ENCODE measurements at places on chromosomes 4 and X. TPM values are rescaled to one million over a fixed set of nuclear protein-coding genes. Genes with fewer than 3 reads are reported as not detected.

- H3K4me1 ChIP-seq, result peaks cover 60% of the 10 kb centered on the region
- DNase-seq, result no peak
- H3K27ac ChIP-seq, result no peak overlapping the region
- H3K4me3 ChIP-seq, result peak overlapping the region; percentile 95
- peaks cover 42% of the 10 kb centered on the region for H3K36me3 ChIP-seq
- H3K27me3 ChIP-seq, result peaks cover 9% of the 10 kb centered on the region
Measured at GRCh38 chr4:107718351-107718965, 1.6 kb downstream of the PAPSS1 start.

SPARCL1 gene
- total RNA-seq, result 3.3 TPM

DNA sequence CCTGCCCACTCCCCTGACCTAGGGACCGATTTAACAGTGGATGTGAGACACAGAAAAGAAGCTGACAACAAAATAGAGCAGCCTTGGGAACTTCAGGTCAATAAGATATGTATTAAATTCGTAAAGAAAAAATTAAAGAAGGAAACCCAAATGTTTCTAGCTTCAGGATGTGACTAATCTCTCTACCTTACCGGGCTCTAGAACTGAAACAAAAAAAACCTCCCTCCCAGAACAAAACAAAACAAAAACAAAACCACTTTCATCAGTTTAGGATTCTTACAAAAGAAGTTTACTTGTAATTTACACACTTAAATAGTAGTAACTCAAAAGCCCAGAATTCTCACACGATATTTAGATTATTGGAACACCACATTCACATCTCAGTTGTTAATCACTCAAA, 185.8 kb upstream of the RPS6KA3 start:
- no peaks in the 10 kb centered on the region for H3K4me1 ChIP-seq
- H3K27me3 ChIP-seq, result no peaks in the 10 kb centered on the region
- DNase-seq, result no peak
- no peaks in the 10 kb centered on the region for H3K36me3 ChIP-seq

- peaks cover 6% of the 10 kb centered on the region for H3K4me1 ChIP-seq
- peaks cover 4% of the 10 kb centered on the region for H3K36me3 ChIP-seq
- no peak for DNase-seq
Measured at GRCh38 chr4:52201715-52202114, 150.6 kb downstream of the SPATA18 start.

CRLF2 gene
- total RNA-seq, result not detected

DNA sequence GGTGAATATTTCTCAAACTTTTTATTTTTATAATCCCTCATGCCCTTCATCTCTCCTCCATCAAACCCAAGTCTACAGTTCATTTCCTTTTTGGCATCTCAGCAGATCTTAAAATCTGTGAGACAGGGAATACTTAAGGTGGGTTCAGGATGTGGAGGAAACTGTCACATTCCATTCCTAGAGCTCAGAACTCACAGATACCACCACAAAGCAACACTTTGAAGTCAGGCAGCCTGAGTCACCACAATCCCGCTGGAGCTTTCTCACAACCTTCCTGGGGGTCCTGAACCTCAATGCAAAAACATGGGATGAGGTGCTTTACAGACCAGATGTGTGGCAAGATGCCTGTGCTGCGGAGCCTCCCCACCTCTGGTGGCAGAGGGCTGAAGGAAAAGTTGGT, 63.2 kb downstream of the HHIP start:
- peaks cover 7% of the 10 kb centered on the region for H3K4me1 ChIP-seq
- no peak overlapping the region for H3K27ac ChIP-seq
- H3K27me3 ChIP-seq, result no peaks in the 10 kb centered on the region
- DNase-seq, result no peak
- no peaks in the 10 kb centered on the region for H3K36me3 ChIP-seq

OTC gene
- total RNA-seq, result not detected

- H3K4me3 ChIP-seq, result no peak overlapping the region
- peaks cover 6% of the 10 kb centered on the region for H3K4me1 ChIP-seq
- DNase-seq, result no peak
- no peaks in the 10 kb centered on the region for H3K27me3 ChIP-seq
- H3K27ac ChIP-seq, result no peak overlapping the region
Measured at GRCh38 chr4:89617317-89617716, 219.6 kb downstream of the SNCA start.

DNA sequence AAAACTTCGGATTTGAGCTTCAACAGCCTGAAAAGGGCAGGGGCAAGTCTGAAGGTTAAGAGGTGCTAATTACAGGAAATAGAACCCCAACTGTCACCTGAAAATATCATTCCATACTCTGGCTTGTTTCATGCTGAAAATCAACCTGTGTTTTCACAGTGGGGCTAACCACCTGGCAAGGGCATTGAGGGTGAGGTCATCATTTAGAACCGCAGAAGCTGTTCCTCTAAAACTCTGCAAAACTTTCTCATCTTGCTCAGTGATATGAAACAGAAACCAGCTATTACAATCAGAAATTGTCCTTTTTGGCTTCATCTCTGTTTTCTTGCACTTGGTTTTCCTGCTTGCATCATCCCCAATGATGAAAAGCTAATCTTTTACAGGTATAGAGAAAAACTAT, 247.6 kb downstream of the DCLK2 start:
- H3K4me1 ChIP-seq, result peaks cover 4% of the 10 kb centered on the region
- H3K4me3 ChIP-seq, result no peak overlapping the region
- DNase-seq, result no peak
- H3K36me3 ChIP-seq, result no peaks in the 10 kb centered on the region

DNA sequence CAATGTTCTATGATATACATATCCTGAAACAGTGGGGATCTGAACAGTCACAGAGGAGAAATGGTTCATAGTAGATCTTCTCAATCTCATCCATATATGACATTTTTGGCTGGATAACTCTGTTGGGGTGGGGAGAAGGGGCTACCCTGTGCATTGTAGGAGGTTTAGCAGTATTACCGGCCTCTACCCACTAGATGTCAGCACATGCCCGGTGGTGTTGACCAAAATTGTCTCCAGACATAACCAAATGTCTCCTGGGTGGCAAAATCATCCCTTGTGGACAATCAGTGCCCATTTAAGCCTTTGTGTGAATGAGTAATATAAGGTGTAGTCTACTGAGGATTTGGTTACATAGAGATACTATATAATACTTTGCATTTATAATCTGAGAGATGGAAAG, 89.9 kb downstream of the PLS3 start:
- H3K36me3 ChIP-seq, result no peaks in the 10 kb centered on the region
- no peak overlapping the region for H3K4me3 ChIP-seq
- H3K27ac ChIP-seq, result no peak overlapping the region
- DNase-seq, result peak; percentile 45

DNA sequence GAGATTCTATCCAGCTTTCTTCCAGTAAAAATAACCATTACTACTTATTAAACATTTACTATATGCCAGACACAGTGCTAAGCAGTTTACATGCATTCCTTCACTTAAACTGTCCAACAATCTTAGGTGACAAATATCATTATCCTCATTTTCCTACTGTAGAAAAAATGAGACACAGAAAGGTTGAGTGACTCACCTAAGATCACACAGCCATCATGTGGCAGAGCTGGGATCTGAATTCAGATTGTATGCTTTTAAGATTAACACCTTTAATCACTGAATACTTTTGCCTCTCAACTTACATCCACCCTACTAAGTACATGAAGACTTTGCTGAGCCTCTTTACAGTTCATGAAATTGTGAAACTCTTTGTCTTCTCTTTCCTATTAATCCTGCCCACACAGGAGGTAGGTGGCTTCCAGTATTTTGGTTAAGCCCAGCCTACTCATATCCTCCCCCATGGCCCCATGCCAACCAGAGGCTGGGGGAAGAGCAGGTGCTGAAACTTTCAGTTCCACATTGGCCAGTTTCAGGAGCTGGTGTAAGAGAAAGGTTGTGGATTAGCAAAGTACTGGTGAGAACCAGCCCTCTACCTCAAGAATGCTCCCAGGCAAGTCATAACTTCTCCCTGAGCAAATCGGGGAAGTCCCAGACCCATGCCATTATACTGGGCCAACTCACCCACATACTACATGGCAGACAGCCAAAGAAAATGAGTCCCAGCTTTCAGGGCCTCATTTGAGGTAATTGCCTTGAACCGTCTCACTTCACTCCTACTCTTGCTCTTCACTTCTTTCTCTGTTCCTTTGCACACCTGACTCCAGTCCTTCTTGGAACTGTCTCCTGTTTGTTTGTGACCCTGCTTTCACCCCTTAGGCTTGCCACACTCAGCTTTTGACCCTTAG, 211.1 kb downstream of the GUCY2F start:
- no peaks in the 10 kb centered on the region for H3K36me3 ChIP-seq
- DNase-seq, result no peak
- H3K4me3 ChIP-seq, result no peak overlapping the region
- H3K27ac ChIP-seq, result no peak overlapping the region
- peaks cover 8% of the 10 kb centered on the region for H3K27me3 ChIP-seq
- peaks cover 3% of the 10 kb centered on the region for H3K4me1 ChIP-seq

DNA sequence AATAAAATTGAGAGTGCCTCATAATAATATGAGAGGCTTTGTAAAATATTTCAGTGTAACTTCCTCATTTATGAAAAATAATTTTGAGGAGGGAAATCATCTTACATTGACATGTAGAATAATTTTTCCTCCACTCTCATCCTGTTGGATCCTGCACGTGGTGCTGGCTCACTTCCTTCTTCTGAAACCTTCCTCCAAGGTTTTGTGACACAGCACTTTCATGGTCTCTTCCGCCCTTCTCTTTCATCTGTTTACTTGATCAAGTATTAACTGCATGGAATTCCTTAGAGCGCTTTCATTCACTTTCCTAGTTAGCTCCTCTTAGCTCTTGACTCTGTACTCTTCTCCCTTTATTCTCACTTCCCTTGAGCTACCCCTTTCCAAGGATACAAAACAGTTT, 246.5 kb downstream of the RAPGEF2 start:
- H3K4me3 ChIP-seq, result no peak overlapping the region
- no peak for DNase-seq
- no peaks in the 10 kb centered on the region for H3K4me1 ChIP-seq
- peaks cover 51% of the 10 kb centered on the region for H3K36me3 ChIP-seq
- H3K27me3 ChIP-seq, result peaks cover 3% of the 10 kb centered on the region
- peak overlapping the region; percentile 37 for H3K27ac ChIP-seq

DNA sequence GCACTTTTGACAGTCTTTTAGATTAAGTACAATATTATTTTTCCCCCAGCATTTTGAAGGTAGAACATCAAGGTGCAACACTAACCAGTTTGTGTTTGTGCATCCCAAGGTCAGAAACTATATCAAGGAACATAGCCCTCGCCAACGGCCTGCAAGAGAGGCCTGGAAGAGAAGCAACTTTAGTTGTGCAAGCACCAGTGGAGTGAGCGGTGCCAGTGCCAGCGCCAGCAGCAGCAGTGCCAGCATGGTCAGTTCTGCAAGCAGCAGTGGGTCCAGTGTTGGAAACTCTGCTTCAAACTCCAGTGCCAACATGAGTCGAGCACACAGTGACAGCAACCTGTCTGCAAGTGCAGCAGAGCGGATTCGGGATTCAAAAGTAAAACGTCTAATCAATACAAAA, 21.7 kb downstream of the FAM199X start:
- peaks cover 6% of the 10 kb centered on the region for H3K36me3 ChIP-seq
- DNase-seq, result no peak
- no peaks in the 10 kb centered on the region for H3K4me1 ChIP-seq

- peaks cover 16% of the 10 kb centered on the region for H3K36me3 ChIP-seq
- no peak for DNase-seq
- H3K4me1 ChIP-seq, result peaks cover 23% of the 10 kb centered on the region
- peak overlapping the region; percentile 81 for H3K27ac ChIP-seq
- peak overlapping the region; percentile 10 for H3K4me3 ChIP-seq
Measured at GRCh38 chr4:101020956-101021355, 326.4 kb downstream of the PPP3CA start.

GRCh38 chr4:26812049-26812714, 48.5 kb upstream of the STIM2 start:
- peaks cover 6% of the 10 kb centered on the region for H3K27me3 ChIP-seq
- peaks cover 39% of the 10 kb centered on the region for H3K4me1 ChIP-seq
- peaks cover 3% of the 10 kb centered on the region for H3K36me3 ChIP-seq

GRCh38 chr4:100742045-100742444, 224.2 kb upstream of the EMCN start:
- no peaks in the 10 kb centered on the region for H3K36me3 ChIP-seq
- H3K27me3 ChIP-seq, result no peaks in the 10 kb centered on the region

GRCh38 chr4:153409412-153409811, 56.7 kb upstream of the TMEM131L start:
- no peaks in the 10 kb centered on the region for H3K27me3 ChIP-seq
- H3K27ac ChIP-seq, result no peak overlapping the region

GRCh38 chr4:56739066-56739777, 58.1 kb upstream of the HOPX start:
- no peak overlapping the region for H3K27ac ChIP-seq
- H3K4me1 ChIP-seq, result no peaks in the 10 kb centered on the region
- no peak for DNase-seq
- no peaks in the 10 kb centered on the region for H3K36me3 ChIP-seq

NWD2 gene
- total RNA-seq, result not detected

GRCh38 chr4:61772126-61772525, 572.0 kb downstream of the ADGRL3 start:
- H3K36me3 ChIP-seq, result no peaks in the 10 kb centered on the region
- peaks cover 5% of the 10 kb centered on the region for H3K27me3 ChIP-seq
- H3K4me1 ChIP-seq, result peaks cover 42% of the 10 kb centered on the region
- H3K27ac ChIP-seq, result no peak overlapping the region

GLUD2 gene
- 0.46 TPM for total RNA-seq

- no peaks in the 10 kb centered on the region for H3K36me3 ChIP-seq
- H3K4me1 ChIP-seq, result no peaks in the 10 kb centered on the region
- no peak overlapping the region for H3K27ac ChIP-seq
Measured at GRCh38 chrX:40748977-40749376, 13.6 kb upstream of the MED14 start.

DNA sequence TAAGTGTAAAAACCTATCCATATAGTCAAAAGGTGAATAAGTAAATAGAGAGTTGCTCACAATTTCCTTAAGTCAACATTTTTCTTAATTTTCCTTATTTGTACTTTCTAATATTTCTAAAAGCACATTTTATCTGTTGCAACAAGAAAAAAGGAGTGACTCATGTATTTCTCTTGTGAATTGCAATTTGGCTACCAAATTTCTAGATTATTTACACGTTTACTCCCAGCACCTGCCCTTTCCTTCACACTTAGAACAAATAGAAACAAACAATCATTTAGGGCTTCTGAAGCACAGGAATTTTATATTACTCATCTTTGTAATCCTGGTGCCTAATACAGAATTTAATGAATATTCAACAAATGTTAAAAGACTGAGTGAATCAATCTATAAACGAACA, 22.2 kb downstream of the BTC start:
- H3K4me1 ChIP-seq, result no peaks in the 10 kb centered on the region
- H3K4me3 ChIP-seq, result no peak overlapping the region
- no peaks in the 10 kb centered on the region for H3K36me3 ChIP-seq
- no peaks in the 10 kb centered on the region for H3K27me3 ChIP-seq
- no peak for DNase-seq

GRCh38 chr4:183610033-183610432, 49.0 kb downstream of the RWDD4 start:
- H3K4me1 ChIP-seq, result peaks cover 2% of the 10 kb centered on the region
- peaks cover 1% of the 10 kb centered on the region for H3K27me3 ChIP-seq
- no peak overlapping the region for H3K4me3 ChIP-seq
- no peak overlapping the region for H3K27ac ChIP-seq
- no peak for DNase-seq

DNA sequence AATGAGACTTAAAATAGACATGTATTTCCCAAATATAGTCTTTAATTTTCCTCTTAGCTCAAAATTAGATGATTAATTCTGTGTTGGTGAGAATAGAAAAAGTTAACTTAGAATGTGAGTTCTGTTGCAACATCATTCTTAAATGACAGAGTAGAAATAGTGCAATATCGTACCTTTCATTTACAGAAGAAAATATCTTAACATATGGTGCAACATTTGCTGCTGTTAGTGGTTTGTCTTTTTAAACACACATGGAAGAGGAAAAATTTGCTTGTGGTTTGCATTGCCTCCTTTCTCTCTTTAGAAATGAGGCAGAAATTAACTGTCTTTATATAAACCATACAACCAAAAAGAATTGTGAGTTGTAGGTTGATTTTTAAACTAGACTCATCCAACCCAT, 39.3 kb upstream of the FHDC1 start:
- no peaks in the 10 kb centered on the region for H3K4me1 ChIP-seq
- no peaks in the 10 kb centered on the region for H3K27me3 ChIP-seq
- no peak overlapping the region for H3K4me3 ChIP-seq
- peaks cover 17% of the 10 kb centered on the region for H3K36me3 ChIP-seq
